ENCODE measurements at places on chromosomes 1 and 21.

DNA sequence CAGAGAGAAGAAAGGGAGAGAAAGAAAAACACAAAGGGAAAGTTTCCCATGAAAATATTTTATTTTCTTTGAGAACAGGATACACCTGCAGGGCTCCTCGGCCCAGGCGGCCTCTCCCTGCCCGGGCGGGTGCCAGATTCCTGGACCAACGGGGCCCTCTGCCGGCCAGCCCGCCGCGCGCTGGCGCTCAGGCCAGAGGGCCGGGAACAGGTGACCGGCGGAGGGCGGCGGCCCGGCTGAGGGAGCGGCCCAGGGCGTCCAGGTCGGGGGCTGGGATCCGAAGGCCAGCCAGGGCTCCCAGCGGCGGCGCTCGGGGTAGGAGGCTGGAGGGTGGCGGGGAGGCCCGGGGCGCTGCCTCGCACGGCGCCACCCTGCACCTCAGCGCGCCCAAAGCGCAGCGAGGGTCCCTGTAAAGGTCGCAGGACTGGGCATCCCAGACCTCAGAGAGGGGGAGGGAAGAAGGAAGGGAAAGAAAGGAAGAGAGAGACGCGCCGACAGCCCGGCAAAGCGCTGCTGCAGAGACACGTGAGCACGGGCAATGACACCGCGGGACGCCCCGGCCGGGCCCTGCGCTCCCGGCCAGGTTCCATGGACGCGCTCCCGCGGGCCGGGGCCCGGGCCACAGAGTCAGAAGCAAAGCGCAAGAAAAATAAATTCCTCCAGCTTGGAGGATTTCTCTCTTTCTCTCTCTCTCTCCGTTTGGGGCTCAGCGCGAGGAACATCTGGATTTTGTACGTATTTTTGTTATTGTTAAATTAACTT is 927 bp downstream of the WNT9A start:
- DNase-seq: peak; percentile 44

DNA sequence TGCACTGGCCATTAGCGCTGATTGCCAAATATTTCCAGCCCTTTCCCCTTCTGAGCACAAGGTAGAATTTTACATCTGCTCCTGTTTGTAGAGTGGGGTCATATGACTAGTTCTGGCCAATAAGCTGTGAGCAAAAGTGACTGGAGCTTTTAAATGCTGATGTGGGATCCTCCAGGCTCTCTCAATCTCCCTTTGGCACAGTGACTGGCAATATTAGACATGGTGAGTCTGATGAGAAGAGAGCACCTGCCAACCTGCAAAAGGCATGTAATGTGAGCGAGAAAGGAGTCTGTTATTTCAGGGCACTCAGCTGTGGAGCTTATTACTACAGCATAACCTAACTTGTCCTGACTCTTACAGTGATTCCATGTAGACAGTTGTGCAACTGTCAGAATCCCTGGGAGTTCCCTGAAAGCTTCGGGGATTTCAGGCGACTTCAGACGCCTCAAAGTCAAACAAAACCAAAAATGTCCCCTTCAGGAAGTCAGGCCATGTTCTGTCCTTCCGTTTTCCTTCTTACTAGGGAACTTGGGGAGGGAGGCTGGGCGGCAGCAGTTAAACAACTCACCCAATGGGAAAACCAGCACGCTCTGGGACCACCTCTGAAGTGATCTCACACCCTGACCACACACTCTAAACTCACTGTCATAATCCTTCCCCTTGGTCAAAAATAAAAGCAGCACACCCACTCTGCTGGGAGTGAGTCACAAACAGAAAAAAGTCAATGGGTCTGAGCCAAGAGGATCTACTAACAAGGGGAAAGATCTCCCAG is 3.6 kb upstream of the RASSF5 start:
- DNase-seq: peak; percentile 98

DNA sequence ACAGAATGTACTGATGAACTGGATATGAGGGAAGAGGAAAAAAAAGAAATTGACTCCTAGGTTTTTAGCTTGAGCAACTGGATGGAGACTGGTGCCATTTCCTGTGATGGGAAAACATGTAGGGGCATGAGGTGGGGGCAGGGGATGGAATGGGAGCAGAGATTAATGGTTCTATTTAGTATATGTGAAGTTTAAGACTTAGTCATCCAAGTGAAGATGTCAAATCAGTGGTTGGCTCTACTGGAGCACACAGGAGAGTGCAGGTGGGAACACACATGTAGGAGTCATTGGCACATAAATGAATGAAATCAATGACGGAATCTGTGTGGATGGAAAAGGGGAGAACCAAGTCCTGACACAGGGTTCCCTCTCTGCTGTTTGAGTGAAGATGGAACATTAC is 224.4 kb upstream of the COA6 start:
- no peak for DNase-seq

GRCh38 chr21:28516021-28516420 is 476.7 kb downstream of the LTN1 start:
- DNase-seq: no peak

- no peak for DNase-seq
Observed at GRCh38 chr1:202214089-202214843, 20.7 kb downstream of the LGR6 start.

DNA sequence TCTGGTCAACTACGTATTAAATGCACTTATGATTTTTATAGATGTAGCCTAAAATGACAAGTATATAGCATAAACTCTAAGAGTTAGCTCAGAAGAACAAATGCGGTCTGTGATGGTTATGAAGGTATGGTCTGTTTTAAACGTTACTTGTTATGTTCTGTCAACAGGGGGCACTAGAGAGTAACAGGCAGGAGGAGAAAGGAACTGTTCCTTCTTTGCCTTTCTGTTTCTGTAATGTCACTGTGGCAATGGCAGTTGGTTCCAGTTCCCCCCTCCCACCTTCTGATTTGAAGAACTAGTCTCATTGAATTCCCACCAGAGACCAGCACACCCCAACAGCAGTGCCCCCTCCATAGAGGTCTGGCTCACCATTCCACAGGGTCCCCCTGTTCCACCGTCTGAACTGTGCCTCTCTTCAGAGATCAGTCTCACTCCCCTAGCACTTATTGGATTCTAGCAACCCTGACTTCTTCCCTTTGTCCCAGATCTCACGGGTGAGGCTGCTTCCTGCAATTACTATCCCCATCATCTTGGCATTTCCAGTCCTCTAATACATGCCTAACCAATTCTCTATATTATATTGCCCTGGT is 14.0 kb downstream of the KRTAP24-1 start:
- no peak for DNase-seq

DNA sequence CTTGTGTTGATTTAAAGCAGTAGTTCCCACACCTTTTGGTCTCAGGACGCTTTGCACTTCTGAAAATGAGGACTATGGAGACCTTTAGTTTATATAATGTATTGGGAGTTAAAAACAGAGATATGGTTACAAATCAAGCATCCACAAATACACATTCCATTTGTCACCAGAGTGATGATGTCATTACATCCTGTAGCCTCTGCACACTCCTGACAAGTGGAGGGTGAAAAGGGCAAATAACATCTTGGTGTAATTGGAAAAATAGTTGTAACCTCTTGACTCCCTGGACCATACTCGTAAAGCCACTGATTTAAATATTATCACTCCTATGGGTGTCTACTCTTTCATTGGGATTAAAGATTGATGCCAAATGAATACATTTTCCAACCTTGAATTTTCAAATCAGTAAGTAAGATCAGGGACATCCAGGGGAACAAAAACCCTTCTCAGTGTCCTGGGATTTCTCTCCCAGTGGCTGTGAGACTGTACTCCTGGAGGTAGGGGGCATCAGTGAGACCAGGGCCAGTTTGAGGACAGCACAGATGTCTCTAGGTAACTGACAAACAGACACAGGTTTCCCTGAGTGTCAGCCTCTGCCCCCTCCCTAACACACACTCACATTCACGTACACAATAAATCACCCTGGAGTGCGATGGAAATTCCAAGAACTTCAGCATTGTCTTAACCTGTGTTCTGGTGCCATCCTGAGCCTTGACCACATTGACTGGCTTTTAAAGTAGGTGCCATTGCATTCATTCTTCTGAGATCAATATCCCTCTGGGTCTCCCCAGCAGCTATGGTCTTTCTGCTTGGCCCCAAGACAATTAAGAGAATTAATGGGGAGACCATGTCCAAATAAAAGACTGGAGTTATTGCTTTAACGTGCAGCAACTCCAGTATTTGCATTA is 63.0 kb downstream of the NR5A2 start:
- DNase-seq: peak; percentile 8

GRCh38 chr1:63747445-63747844 is 26.4 kb upstream of the ROR1 start:
- DNase-seq: no peak

- DNase-seq: no peak
Observed at GRCh38 chr1:147794570-147794969, 34.2 kb upstream of the GJA5 start.

DNA sequence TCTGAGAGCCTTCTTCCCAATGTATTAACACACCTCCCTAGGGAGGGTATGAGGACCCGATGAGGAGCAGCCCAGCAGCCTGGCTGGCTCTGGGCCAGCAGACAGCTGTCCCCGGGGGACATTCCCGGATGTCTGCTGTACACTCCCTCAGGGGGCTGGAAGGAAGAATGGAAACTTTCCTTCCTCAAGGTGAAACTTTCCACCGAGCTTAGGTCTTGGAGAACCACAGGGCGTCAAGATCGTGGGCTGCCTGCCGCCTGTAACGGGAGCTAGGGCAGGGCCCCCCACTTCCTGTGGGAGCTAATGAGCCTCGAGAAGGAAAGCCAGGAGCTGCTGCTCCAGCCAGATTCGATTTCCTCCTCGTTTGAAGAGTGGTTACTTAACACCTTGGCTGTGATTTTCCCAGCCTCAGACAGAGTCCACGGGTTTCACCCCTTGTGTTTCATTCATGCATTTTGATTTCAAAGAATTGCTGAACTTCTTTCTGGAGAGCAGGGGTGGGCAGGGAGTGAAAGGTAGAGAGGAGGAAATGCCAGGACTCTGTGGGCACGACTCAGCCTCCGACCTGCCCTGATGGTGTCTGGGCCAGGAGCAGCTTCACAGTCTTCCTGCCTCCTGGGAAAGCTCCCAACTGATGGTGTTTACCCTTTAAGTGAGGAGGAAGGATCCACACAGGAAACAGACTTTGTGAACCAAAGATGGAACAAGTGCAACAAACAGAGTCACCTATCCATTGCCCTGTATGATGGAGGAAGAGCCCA is 29.7 kb downstream of the UBE2T start:
- no peak for DNase-seq

DNA sequence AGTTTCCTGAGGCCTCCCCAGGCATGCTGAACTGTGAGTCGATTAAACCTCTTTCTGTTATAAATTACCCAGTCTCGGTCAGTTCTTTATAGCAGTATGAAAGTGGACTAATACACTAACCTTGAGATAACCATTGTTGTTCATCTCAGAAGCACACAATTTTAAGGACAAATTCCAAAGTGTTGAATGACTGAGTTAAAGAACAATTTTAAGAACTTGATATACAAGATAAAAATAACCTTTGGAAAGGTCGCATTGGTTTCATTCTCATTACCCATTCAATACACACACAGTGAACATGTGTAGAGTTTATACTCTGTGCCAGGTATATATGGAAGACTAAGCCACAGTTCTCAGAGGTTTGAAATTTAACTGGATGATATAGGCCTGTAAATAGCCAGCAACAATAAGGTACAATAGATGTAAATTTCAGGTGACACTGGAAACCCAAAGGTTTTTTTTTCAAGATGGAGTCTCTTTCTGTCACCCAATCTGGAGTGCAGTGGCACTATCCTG is 19.1 kb upstream of the SRSF10 start:
- no peak for DNase-seq

- DNase-seq: no peak
Observed at GRCh38 chr1:143748906-143749305, 222.9 kb downstream of the FAM72C start.

GRCh38 chr1:22050330-22050729 is 2.2 kb upstream of the CDC42 start:
- no peak for DNase-seq

DNA sequence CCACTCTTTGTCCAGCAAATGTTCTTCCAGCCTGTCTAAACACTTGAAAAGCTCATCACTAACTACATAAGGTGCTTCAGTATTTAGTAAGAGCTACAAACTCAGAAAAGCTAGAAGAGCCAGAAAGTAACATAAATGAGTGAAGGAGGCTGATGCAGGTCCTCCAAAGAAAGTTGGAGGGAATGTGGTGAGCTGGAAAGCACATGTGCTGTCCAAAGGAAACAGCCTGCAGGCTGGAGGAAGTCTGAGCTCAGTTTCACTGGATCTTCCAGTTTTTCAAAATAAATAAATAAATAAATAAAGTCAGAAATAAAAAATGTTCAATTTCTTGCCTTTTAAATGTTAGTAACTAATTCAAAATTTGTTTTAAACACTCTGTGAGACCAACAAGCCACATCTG is 25.5 kb downstream of the ZC3H11B start:
- DNase-seq: no peak

GRCh38 chr1:77543822-77544448 is 138.5 kb downstream of the ZZZ3 start:
- DNase-seq: peak; percentile 56

GRCh38 chr1:92989253-92989652 is 28.0 kb upstream of the DIPK1A start:
- DNase-seq: no peak

DNA sequence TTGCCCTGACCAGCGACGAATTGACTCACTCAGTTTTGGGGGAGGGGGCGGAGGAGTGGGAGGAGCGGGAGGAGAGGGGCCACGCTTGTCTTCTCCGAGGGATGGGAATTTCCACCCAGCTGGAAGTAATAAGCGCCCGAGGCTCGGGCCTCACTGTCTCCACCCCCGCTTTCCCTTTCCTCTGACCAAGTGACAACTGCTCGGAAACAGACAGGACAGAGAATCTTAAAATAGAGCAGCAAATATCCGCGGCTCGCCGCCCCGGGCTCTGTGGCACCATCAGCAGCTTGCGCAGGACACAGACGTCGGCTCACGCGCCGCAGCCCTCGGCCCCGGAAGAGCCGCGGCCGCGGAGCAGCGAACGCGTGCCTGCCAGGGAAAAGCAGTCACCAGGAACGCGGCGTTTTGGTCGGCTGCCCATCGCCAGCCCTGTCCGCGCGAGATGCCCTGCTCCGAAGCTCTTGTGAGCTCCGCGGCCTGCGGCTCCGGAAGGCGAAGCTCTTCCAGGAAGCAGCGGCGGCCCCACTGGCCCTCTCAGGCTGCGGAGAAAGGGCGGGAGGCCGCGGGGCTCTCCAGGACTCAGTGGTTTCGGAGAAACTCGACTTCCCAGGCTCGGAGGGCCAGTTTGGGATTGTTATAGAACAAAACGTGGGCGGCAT is 10.7 kb upstream of the RGS16 start:
- DNase-seq: peak; percentile 98

DNA sequence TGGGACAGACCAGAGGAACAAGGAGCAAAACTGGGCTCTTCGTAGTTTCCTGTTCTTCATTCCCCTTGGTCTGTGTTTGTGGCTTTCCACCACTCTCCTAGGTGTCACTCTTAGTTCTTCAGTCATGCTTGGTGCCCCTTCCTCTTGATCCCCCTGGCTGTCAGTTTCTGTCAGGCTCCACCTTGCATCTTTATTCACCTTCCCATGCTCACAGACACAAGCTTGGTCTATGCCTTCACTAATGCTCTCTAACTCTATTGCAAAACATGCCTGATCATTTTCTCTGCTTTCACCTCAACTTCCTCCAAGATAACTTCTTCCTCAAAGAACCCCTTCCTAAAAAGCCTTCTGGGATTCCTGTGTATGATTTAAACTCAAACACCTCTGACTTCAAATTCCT is 122.9 kb downstream of the GLUL start:
- DNase-seq: no peak

- DNase-seq: no peak
Observed at GRCh38 chr1:10671622-10672342, 124.7 kb downstream of the CASZ1 start.

- no peak for DNase-seq
Observed at GRCh38 chr1:111735321-111735720, 3.9 kb downstream of the INKA2 start.

- no peak for DNase-seq
Observed at GRCh38 chr1:76473591-76473990, 393.7 kb upstream of the ST6GALNAC5 start.
